A549 treated with AZD2906 at 1 μM for 4 hours (cell line): ENCODE measurements at places on chromosomes 12 and 14. TPM values are rescaled to one million over a fixed set of nuclear protein-coding genes. Genes with fewer than 3 reads are reported as not detected.

Gene MMP17
- total RNA-seq = 8.1 to 12.1 TPM (median 10.5 TPM) in 5 replicates

Gene OR4K5
- not detected in 5 replicates for total RNA-seq

Gene DNAH10
- 0.17 to 0.29 TPM (median 0.27 TPM) in 5 replicates for total RNA-seq

Gene OTX2
- not detected in 5 replicates for total RNA-seq

Gene DHH
- not detected in 5 replicates for total RNA-seq

Gene SAV1
- 29.2 to 32.5 TPM (median 31.2 TPM) in 5 replicates for total RNA-seq

Gene PLA2G1B
- total RNA-seq = 0.20 TPM in 1 of 5 replicates, not detected in the others

Gene LALBA
- not detected in 5 replicates for total RNA-seq

Gene SOAT2
- 0.07 to 0.30 TPM (median 0.24 TPM) in 5 replicates for total RNA-seq

Gene CDK17
- 9.5 to 20.3 TPM (median 11.3 TPM) in 5 replicates for total RNA-seq

Gene SLC25A21
- total RNA-seq = 0.68 to 1.2 TPM (median 0.87 TPM) in 5 replicates

Gene SLC38A4
- total RNA-seq = 0.12 to 0.54 TPM (median 0.13 TPM) in 5 replicates

Gene KCNA5
- 0.03 TPM in 1 of 5 replicates, not detected in the others for total RNA-seq

Gene TSPAN9
- total RNA-seq = 42.3 to 58.5 TPM (median 53.0 TPM) in 5 replicates

Gene DLGAP5
- 23.4 to 38.3 TPM (median 27.1 TPM) in 5 replicates for total RNA-seq

Gene KCNJ8
- 0.22 to 0.33 TPM (median 0.24 TPM) in 5 replicates for total RNA-seq

Gene KIF26A
- 2.5 to 4.7 TPM (median 3.8 TPM) in 5 replicates for total RNA-seq

Gene DNAJC22
- total RNA-seq = 20.3 to 22.4 TPM (median 21.4 TPM) in 5 replicates

Gene MGST1
- 708 to 789 TPM (median 749 TPM) in 5 replicates for total RNA-seq

Gene GNB3
- 0.92 to 2.1 TPM (median 1.4 TPM) in 5 replicates for total RNA-seq

Gene ERP27
- total RNA-seq = not detected in 5 replicates

Gene TMEM233
- 0.02 to 0.15 TPM (median 0.07 TPM) in 4 of 5 replicates, not detected in the other for total RNA-seq
